A549 treated with CpdA at 1 μM for 4 hours (cell line): ENCODE measurements at places on chromosomes 1 and 21. TPM values are rescaled to one million over a fixed set of nuclear protein-coding genes. Genes with fewer than 3 reads are reported as not detected.

The KRTAP19-3 gene
- total RNA-seq: not detected in 5 replicates

The COL6A1 gene
- 17.3 to 23.5 TPM (median 20.7 TPM) in 5 replicates for total RNA-seq

The USP25 gene
- total RNA-seq: 9.2 to 15.1 TPM (median 11.2 TPM) in 5 replicates

The HIVEP3 gene
- 2.3 to 3.0 TPM (median 2.7 TPM) in 5 replicates for total RNA-seq

The ETV3L gene
- not detected in 5 replicates for total RNA-seq

The IFNGR2 gene
- total RNA-seq: 50.7 to 63.2 TPM (median 57.1 TPM) in 5 replicates

The ERI3 gene
- total RNA-seq: 46.3 to 63.9 TPM (median 58.3 TPM) in 5 replicates

The SPRR3 gene
- total RNA-seq: 0.22 TPM in 1 of 5 replicates, not detected in the others

The DAB1 gene
- not detected in 5 replicates for total RNA-seq

The BCAS2 gene
- 27.5 to 31.1 TPM (median 29.3 TPM) in 5 replicates for total RNA-seq

The LORICRIN gene
- total RNA-seq: not detected in 5 replicates

The KCNT2 gene
- total RNA-seq: 0.03 to 0.05 TPM in 2 of 5 replicates, not detected in the others

The TCHHL1 gene
- total RNA-seq: not detected in 5 replicates

The TSPAN2 gene
- 0.63 to 1.3 TPM (median 1.2 TPM) in 5 replicates for total RNA-seq

The ARHGAP29 gene
- 13.8 to 23.2 TPM (median 15.0 TPM) in 5 replicates for total RNA-seq

The PTPRU gene
- 6.4 to 8.3 TPM (median 7.0 TPM) in 5 replicates for total RNA-seq

The PLPP3 gene
- total RNA-seq: 26.6 to 34.8 TPM (median 30.1 TPM) in 5 replicates

The S100A7A gene
- total RNA-seq: not detected in 5 replicates

The KRTAP21-2 gene
- total RNA-seq: not detected in 5 replicates

The GJB5 gene
- 0.03 to 0.13 TPM (median 0.09 TPM) in 3 of 5 replicates, not detected in the others for total RNA-seq

The MANEAL gene
- total RNA-seq: 22.2 to 27.6 TPM (median 25.3 TPM) in 5 replicates

The MRPL55 gene
- total RNA-seq: 79.8 to 96.2 TPM (median 84.6 TPM) in 5 replicates

The MASP2 gene
- total RNA-seq: 0.09 to 0.27 TPM (median 0.18 TPM) in 4 of 5 replicates, not detected in the other

The LRRC53 gene
- not detected in 5 replicates for total RNA-seq

The RHOC gene
- total RNA-seq: 344 to 388 TPM (median 368 TPM) in 5 replicates

The HCN3 gene
- total RNA-seq: 2.9 to 5.8 TPM (median 4.5 TPM) in 5 replicates
